ENCODE measurements at places on chromosomes 13 and 19.

- no peak for ATAC-seq
These were observed 19.6 kb upstream of the RAP2A start for GRCh38 chr13:97414392-97414791.

DNA sequence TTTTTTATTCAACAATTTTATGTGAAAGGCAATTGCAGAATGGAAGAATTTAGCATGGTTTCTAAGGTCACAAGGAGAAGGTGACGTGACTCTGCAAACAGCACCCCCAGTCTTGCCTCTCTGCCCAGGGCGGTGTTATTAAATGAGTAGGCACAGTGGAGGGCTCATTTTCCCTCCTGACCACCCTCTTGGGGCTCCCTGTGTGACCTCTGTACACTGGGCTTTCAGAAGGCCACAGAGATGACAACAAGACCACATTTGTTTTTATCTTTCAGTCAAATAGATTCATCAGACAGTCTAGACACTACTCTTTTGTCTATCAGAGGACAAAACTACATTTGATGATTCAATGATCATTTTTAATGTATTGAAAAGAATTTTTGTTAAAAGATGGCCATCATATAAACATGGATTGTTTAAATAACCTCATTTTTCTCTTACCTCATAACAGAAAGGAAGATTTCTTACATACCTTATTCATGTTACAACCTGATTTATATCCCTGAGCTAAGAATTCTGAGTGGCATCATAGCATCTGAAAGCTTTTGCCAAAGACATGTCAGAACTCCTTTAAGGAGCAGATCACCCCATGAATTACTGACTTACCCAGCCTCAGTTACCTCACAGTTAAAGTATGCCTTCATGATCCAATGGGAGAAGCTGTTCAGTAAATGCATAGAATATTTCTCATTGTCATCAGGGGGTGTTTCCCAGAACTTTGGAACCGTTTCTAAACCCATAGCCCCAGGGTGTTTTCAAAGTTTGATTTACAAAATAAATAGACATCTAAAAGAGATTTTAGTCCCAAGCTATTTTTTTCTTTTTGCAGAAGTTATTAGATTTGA, 184.0 kb upstream of the RFC3 start:
- ATAC-seq, result no peak

GRCh38 chr13:106426909-106427308, 108.6 kb downstream of the EFNB2 start:
- ATAC-seq, result no peak

GRCh38 chr19:19538061-19538784, at the start of gene CILP2:
CILP2 (plus strand) TSS chr19:19538265; CDS start chr19:19538350, 85 bp downstream.
- ATAC-seq, result no peak

GRCh38 chr13:94315188-94315587, 164.3 kb downstream of the DCT start:
- no peak for ATAC-seq
